Hypothalamus (tissue), 51 donors: ENCODE measurements at places on chromosomes 7 and 10.

DNA sequence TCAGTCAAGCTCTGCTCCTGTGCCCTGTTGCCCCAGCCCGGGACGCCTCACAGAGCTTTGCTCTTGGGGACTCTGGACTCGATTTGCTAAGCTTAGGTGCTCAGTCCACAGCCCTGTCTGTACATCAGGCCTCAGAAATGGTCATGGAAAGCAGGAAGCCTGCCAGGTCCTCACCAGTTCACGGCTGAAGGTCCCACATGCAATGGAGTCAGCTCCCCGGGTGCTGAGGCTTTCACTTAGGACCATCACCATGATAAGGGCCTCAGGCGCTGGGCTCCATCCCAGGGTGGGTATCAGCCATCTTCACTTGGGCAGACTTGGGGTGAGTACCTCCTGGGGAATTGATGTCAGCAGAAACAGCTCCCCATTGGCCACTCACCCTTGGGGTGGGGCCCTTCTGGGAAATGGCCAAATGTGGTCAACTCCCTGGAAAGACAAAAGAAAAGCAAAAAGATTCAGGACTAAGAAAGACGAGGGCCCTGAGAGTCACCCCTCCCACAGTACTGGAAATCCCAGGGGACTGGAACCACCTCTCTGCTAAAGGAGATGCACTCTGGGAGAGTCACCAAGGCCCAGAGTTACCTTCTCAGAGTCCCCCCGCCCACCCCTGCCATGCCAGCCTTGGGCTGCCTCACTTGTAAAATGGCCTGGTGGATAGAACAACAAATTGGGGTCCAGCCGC lies 37.6 kb downstream of the FAM53B start:
- DNase-seq, result no peak

GRCh38 chr10:3622845-3623621 lies 162.0 kb downstream of the KLF6 start:
- no peak for DNase-seq

DNA sequence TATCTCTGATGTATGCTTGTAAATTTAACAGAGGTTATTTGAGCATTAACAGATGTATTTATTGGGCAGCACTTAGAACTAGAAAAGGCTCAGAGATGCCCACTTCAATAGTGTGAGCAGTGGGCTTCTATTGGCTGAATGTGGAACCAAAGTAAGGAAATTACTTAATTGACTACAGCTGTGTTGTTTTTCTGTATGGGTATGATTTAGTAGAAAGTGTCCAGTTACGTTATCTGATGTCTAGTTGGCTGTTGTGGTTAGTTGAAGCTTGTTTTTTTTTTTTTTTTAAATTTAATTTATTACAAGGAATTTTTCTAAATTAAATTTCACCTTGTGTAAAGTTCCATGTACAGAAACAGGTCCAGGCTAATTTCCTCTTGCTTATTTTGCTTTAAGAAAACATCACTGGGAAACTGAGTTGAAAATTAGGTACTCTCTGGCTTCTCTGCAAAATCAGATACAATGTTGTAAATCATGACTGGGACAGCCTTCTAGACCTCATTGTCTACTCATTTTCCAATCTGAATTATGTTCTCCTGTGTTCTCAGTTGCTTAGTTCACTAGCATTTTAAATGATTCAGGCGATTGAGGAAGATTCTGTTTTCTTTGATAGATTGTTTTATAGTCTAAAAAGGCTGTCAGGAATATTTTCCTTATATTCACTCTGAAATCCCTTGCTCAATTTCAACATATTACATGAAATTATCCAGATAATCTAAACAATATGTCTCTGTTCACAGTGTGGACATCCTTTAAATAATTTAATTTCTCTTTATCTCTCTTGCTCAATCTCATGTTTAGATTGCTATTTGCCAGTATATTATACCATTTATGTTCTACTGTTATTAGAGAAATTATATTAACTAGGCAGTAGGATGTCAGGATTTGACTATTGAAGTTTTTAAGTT lies 53.0 kb downstream of the PHF14 start:
- no peak for DNase-seq

DNA sequence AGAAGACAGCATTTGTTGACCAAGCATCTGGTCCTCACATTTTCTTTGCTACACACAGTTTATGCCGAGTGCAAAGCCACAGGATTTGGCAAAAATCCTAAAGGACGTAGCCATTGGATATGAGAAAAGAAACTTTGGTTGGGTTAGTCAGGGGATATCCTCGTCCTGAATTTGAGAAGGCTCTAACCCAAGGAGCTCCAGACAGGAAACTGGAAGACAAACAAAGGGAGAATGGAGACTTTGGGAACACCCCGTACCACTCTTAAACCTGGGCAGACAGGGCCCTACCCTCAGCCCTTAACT lies 146.6 kb upstream of the FRMD4A start:
- DNase-seq, result no peak

- DNase-seq, result no peak
Measured at GRCh38 chr7:44196450-44196872, 4.3 kb upstream of the YKT6 start.

- no peak for DNase-seq
Measured at GRCh38 chr7:26332698-26333097, 41.0 kb downstream of the SNX10 start.

DNA sequence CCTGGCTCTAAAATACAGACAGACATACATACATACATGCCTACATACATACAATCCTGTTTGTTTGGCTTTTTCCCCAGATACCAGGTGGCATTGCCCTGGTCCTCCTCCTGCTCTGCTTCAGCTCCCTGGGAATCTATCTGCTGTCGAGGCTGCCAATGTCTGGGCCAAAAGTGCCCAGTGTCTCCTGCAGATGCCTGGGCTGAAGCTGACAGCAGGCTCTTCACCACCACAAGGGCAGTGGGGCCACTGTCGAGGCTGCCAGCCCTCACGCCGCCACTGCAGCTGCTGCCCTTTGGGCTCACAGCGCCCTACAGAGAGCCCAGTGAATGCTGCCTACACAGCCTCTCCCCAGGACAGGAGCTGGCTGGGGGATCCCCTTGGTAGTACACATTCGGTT lies 18.0 kb upstream of the STN1 start:
- DNase-seq, result peak; percentile 41

- DNase-seq, result no peak
Measured at GRCh38 chr10:50997461-50997860, 76.8 kb upstream of the PRKG1 start.

DNA sequence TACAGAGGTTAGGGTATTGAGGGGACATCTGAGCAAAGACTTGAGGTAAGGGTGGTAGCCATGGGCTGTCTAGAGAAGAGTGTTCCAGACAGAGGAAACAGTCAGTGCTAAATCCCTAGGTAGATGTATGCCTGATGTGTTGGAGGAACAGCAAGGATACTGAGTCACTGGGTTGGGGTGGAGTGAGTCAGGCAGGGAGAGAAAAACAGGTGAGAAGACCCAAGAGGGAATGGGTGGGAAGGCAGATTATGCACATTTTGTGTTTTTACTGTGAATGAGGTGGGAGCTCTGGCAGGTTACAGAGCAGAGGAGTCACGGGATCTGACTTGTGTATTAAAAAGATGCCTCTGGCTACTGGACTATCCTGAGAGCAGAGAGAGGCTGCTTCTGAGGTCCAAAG lies 285.0 kb downstream of the CALN1 start:
- DNase-seq, result no peak

DNA sequence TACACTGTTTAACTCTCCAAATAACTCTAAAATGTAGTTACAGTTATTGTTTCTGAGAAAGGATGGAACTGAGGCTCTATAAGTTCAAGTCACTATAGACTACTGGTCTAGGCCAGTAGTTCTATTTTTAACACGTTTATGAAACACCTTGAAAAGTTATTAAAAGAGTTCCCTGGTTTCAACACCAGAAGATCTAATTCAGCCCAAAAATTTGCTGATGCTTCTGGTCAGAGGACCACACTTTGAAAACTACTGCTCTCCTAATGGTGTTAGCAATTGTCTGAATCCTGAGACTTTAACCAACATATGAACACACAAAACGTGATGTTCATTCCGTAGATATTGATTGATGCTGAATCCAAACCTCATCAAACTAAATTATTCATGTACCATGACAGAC lies 658.6 kb upstream of the STEAP1 start:
- DNase-seq, result no peak

DNA sequence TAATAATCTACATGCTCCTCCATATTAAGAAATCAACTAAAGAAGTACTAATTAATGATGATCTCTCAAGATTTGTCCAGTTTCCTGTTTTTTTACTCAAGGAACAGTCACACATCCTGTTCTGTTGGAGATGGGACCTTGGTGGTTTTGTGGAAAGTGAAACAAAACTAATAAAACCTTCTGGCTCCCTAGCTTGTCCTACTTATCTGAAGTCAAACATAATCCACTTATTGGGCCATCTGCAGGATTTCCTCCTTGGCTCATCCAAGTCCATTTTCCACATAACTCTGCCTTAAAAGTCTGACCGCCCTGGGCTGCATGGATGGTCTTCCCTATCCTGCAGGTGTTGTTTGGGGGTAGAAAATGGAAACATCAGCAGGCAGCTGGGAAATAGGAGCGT lies 39.4 kb upstream of the TARP start:
- no peak for DNase-seq

- no peak for DNase-seq
Measured at GRCh38 chr10:128928231-128928836, 538.7 kb upstream of the MGMT start.

DNA sequence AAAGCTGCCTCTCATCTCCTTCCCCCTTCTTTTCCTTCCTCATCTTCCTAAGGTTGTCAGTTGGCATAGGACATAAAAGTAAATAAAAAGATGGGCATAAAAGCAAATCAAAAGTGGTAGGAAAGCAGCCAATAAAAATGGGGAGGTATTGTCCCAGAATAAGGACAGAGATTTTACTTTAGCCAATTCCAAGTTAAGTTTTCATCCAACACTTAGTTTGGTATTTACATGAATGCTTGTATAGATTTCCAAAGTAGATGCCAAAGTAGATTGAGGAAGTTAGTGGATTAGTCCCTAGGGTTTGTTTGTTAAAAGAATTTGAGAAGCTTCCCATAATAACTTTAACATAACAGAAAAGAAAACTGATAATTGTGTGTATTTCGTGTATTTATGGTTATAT lies 33.7 kb downstream of the HDAC9 start:
- DNase-seq, result no peak

GRCh38 chr7:96303686-96304443 lies 18.0 kb downstream of the SLC25A13 start:
- DNase-seq, result no peak

DNA sequence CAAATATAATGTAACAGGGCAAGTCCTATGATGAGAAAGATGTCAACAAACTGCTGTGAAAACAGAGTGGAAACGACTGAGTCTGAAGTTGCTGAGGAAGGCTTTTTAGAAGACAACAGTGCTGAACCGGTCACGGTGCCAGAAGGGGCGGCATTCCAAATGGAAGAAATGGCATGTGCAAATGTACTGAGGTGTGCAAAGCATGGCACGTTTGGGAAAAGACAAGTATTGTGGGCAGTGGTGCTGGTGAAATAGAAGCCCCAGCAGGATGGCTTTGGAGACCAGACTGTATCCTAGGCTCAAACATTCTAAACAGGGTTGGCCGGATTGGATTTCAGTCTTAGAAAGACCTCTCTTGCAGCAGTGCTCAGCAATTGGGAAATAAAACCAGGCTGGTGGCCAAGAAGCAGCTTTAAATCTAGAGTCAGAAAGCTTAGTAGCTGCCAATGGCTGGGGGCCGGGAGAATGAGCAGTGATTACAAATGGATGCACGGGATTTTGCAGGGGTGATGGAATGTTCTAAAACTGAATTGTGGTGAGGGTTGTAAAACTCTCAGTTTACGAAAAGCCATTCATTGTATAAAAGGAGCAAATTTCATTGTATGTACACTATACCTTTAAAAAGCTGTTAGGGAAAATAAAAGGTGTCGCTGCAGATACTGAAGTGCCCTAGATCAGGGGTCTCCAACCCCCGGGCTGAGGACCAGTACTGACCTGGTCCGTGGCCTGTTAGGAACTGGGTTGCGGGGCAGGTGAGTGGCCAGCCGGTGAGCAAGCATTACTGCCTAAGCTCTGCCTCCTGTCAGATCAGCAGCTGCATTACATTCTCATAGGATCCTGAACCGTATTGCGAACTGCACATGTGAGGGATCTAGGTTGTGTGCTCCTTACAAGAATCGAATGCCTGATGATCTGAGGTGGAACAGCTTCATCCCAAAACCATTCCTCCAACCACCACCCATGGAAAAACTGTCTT lies 141.6 kb downstream of the HIBADH start:
- DNase-seq, result no peak

DNA sequence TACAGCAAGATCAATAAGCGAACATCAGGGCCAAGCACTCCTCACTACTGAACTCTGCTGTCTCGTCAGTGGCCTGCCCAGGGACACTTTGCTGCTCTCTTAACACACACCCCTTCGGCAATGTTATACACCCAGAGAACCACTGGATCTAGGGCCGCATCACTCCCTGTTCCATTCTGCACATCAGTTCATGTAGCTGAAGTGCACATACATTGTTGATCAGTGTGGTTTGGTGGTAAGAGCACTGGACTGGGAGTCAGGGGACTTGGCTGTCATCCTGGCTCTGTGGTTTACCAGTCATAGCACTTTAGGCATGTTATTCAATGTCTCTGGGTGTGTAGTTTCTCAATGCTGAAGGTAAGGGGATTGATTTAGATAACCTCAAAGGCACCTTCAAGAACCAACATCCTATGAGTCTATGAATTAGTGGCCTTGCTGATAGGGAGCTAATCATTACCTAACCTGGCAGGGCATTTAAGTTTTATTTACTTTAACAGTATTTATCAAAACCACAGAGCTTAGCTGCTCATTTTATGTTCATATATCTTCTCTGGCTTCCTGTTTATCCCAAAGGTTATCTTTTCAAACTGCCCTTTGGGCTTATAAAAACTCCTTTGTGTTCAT lies 24.8 kb downstream of the DUSP5 start:
- DNase-seq, result no peak

- DNase-seq, result no peak
Measured at GRCh38 chr10:78359640-78360091, 326.0 kb downstream of the RPS24 start.

DNA sequence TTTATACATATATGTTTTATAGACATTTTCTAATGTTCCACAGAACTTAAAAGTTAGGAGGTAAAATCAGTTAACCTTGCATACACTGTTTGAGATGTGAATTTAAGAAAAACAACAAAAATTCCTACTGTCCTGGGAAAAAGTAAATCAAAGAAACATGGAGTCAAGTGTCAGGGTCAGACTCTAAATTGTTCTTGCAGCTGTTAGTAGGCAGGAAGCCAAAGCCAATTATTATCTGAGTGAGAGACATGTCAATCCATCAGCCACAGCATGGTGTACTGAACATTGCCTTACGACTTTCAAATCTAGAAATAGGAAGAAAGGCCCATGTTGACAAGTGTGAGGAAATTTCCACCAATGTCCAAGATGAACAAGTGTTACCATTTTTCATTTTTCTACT lies 461.2 kb upstream of the MBL2 start:
- DNase-seq, result no peak

- no peak for DNase-seq
Measured at GRCh38 chr10:38143587-38143986, 49.5 kb downstream of the ZNF37A start.

GRCh38 chr7:21028599-21028998 lies 241.9 kb upstream of the SP8 start:
- no peak for DNase-seq

GRCh38 chr7:17042211-17042610 lies 160.4 kb upstream of the AGR3 start:
- no peak for DNase-seq
